Right lobe of liver (tissue), 6 donors: ENCODE measurements at places on chromosomes 2 and 18. TPM values are rescaled to one million over a fixed set of nuclear protein-coding genes. Genes with fewer than 3 reads are reported as not detected.

DNA sequence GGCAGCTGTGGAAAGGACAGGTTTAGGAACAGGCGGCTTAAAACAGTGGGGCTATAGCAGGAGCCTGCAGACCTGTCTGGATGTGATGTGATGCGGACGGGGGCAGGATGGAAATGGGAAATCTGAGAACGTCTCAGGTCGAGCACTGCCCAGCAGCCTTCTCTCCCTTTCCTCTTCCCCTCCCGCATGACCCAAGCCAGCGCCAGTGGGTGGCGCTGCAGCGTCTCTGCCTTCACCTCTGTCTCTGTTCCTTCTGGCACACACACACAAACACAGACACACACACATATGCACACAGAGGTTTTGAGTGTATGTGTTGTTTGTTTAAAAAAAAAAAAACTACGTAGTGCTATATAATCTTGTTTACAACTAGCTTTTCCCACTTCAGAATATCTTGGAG lies 82.0 kb upstream of the SLC66A3 start:
- H3K4me1 ChIP-seq = no peaks in the 10 kb centered on the region
- no peak for DNase-seq
- H3K4me3 ChIP-seq = no peak overlapping the region
- no peaks in the 10 kb centered on the region for H3K27me3 ChIP-seq
- no peak overlapping the region for H3K27ac ChIP-seq
- H3K36me3 ChIP-seq = no peaks in the 10 kb centered on the region

Gene UPP2
- total RNA-seq = 36.4 TPM

Gene TMSB10
- 114 TPM for total RNA-seq

Gene TEKT4
- not detected for total RNA-seq

GRCh38 chr2:72289283-72289682 lies 141.6 kb upstream of the CYP26B1 start:
- H3K4me3 ChIP-seq = no peak overlapping the region
- no peaks in the 10 kb centered on the region for H3K4me1 ChIP-seq
- no peak overlapping the region for H3K27ac ChIP-seq
- no peak for DNase-seq
- H3K36me3 ChIP-seq = no peaks in the 10 kb centered on the region
